Lower leg skin (tissue), 4 donors: ENCODE measurements at places on chromosomes 1 and 21.
A peak's percentile ranks its signal among the peaks of the same experiment; 100 is the strongest.

DNA sequence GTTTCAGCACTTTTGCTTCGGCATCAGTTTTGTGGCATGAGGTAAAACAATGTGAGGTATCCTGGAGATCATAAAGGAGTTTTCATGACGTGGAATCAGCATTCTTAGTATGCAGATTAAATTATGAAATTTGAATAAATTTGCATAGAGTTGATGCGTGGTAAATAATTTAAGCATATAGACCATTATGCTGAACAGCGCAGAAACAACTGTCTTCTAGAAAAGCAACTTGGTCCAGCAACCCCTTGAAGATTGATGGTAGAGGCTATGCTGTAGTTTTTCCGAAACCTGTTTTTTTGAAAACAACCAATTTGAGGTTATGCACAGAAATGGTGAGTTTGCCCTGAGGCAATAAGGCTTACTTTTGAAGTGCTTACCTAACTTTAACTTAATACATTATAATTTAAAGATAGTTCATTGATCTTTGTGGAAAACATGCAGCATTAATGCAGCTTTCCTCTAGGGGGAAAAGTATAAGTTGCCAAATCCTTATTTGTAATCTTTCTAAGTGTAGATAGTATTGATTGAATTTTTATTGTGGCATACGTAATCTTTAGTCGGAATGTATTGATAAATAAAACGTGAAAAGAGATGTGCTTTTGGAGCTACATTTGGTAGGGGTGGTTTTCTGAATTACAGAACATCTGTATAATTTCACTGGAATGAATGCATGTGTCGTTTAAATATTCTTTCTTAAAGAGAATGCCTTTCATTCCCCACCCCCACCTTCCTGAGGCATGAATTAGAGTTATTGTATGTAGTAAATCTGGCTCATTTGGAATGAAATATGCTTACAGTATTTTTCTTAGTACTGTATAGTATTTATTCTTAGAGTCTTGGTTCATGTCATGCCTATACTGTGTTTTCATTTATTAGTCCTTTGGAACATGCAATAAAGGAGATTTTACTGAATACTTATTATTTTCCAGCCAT, 3.8 kb downstream of the PRDM2 start:
- DNase-seq = no peak

DNA sequence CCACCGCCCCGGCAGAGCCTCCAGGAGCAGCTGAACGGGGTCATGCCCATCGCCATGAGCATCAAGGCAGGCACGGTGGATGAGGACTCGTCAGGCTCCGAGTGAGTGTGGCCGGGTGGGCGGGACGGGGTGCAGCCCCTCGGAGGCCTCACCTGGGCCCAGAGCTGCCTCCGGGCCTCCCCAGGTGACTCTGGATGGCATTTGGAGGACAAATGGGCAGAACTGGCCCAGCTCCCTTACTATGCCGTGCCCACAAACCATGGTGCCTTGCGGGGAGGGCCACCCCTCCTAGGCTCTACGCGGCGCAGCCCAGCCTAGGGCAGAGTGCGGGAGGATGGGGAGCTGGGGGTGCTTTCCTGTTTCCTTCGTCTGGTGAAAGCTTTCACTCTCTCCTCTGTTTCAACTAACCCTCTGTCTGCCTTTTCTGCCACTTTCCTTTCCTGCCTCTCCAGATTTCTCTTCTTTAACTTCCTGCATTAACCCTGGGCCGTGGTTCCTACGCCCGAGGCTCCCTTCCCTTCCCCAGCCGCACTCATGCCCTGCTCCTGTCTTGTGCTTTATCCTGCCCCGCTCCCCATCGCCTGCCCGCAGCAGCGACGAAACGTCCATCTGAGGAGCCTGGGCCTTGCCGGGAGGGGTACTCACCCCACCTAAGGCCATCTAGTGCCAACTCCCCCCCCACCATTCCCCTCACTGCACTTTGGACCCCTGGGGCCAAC, 9.2 kb downstream of the PSRC1 start:
- no peak for DNase-seq

DNA sequence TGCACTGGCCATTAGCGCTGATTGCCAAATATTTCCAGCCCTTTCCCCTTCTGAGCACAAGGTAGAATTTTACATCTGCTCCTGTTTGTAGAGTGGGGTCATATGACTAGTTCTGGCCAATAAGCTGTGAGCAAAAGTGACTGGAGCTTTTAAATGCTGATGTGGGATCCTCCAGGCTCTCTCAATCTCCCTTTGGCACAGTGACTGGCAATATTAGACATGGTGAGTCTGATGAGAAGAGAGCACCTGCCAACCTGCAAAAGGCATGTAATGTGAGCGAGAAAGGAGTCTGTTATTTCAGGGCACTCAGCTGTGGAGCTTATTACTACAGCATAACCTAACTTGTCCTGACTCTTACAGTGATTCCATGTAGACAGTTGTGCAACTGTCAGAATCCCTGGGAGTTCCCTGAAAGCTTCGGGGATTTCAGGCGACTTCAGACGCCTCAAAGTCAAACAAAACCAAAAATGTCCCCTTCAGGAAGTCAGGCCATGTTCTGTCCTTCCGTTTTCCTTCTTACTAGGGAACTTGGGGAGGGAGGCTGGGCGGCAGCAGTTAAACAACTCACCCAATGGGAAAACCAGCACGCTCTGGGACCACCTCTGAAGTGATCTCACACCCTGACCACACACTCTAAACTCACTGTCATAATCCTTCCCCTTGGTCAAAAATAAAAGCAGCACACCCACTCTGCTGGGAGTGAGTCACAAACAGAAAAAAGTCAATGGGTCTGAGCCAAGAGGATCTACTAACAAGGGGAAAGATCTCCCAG, 3.6 kb upstream of the RASSF5 start:
- peak; percentile 93 for DNase-seq

GRCh38 chr1:44613941-44614340, 60.3 kb downstream of the TMEM53 start:
- no peak for DNase-seq

- DNase-seq = no peak
These were observed 146.0 kb downstream of the PLA2G4A start for GRCh38 chr1:186974774-186975181.

GRCh38 chr1:66317248-66317515, 216.8 kb upstream of the SGIP1 start:
- DNase-seq = no peak

GRCh38 chr1:150683914-150684313, 13.0 kb downstream of the GOLPH3L start:
- DNase-seq = no peak

DNA sequence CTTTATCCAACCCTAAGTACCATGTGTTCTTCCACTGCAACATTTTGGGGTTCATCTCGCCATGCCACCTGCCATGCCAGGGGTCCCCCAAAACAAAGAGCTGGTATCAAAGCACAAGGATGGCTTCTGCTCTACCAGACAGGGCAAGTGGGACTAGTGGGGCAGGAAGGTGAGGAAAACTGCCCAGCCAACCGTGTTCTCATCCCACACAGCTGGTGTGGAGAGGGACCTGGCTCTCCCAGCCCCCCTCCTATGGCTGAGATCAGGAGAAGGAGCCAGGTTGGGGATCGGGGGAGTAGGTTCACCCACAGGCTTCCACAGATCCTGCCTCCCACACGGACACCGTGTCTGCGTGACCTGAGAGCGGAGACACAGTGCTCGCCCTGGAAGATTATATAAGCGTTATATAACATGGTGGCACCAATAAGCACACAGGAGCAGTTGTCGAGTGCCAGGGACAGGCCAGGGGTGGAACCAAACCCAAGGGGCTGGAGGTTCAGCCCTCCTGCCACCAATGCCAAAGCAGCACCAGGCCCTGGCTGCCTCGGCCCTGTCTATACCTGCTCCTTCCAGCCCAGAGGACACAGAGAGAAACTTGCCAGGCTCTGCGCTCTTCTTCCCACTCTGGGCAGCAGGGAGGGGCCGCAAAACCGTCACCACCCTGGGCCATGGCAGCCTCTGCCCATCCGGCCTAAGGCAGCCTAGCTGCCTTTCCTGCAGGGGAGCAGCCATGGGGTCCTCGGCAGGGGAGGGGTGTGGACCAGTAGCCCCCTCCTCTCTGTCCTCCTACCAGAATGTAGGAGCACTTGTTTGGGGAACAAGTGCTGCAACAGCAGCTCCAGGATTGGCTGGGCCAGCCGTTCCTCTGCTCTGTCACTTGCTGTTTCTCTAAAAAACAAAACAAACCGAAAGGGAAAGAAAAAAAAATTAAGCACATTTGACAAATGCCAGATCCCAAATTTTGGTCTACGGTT, 43.5 kb downstream of the CD34 start:
- DNase-seq = peak; percentile 91

DNA sequence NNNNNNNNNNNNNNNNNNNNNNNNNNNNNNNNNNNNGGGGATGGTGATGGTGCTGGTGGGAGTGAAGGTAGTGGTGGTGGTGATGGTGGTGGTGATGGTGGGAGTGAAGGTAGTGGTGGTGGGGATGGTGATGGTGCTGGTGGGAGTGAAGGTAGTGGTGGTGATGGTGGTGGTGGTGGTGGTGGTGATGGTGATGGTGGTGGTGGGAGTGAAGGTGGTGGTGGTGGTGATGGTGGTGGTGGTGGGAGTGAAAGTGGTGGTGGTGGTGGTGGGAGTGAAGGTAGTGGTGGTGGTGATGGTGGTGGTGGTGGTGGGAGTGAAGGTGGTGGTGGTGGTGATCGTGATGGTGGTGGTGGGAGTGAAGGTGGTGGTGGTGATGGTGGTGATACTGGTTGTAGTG, 93.6 kb downstream of the CRYAA start:
- no peak for DNase-seq

- no peak for DNase-seq
These were observed 229.3 kb downstream of the FGGY start for GRCh38 chr1:59526240-59526639.

- no peak for DNase-seq
These were observed 406.7 kb downstream of the RPS6KC1 start for GRCh38 chr1:213457733-213458132.

- DNase-seq = no peak
These were observed 555.3 kb downstream of the NUF2 start for GRCh38 chr1:163877016-163877415.

- DNase-seq = no peak
These were observed 589.7 kb downstream of the DPYD start for GRCh38 chr1:97331165-97331564.

- DNase-seq = no peak
These were observed 22.9 kb upstream of the COL16A1 start for GRCh38 chr1:31726715-31727114.

- no peak for DNase-seq
These were observed 29.5 kb upstream of the ZNF496 start for GRCh38 chr1:247360991-247361731.

DNA sequence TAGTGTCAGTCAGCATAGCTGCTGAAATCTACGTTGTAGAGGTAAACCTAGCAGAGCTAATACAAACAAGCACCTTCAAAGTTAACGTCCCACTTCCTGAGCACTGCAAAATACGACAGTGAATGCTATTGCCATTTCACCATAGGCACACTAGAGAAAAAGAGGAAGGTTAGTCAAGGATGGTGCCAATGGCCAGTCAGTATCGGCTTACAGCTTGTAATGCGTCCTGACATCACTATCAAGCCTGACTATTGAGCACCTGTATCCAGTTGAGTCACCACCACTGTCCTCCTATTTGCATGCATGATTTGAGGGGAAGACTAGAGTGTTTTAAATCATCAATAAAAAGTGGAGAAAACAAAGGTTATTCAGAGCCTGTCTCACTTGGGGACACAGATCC, 34.4 kb downstream of the NUCKS1 start:
- DNase-seq = no peak
